ENCODE measurements at places on chromosomes 1 and 21. TPM values are rescaled to one million over a fixed set of nuclear protein-coding genes. Genes with fewer than 3 reads are reported as not detected.

- H3K4me3 ChIP-seq: no peak overlapping the region
- no peak for DNase-seq
- H3K4me1 ChIP-seq: no peaks in the 10 kb centered on the region
- H3K36me3 ChIP-seq: no peaks in the 10 kb centered on the region
- no peaks in the 10 kb centered on the region for H3K27me3 ChIP-seq
Observed at GRCh38 chr1:203556047-203556851, 62.3 kb downstream of the OPTC start.

- no peak overlapping the region for H3K4me3 ChIP-seq
- no peak for DNase-seq
- no peaks in the 10 kb centered on the region for H3K27me3 ChIP-seq
- H3K36me3 ChIP-seq: no peaks in the 10 kb centered on the region
- H3K4me1 ChIP-seq: no peaks in the 10 kb centered on the region
Observed at GRCh38 chr1:111223126-111223685, 4.3 kb upstream of the CHI3L2 start.

DNA sequence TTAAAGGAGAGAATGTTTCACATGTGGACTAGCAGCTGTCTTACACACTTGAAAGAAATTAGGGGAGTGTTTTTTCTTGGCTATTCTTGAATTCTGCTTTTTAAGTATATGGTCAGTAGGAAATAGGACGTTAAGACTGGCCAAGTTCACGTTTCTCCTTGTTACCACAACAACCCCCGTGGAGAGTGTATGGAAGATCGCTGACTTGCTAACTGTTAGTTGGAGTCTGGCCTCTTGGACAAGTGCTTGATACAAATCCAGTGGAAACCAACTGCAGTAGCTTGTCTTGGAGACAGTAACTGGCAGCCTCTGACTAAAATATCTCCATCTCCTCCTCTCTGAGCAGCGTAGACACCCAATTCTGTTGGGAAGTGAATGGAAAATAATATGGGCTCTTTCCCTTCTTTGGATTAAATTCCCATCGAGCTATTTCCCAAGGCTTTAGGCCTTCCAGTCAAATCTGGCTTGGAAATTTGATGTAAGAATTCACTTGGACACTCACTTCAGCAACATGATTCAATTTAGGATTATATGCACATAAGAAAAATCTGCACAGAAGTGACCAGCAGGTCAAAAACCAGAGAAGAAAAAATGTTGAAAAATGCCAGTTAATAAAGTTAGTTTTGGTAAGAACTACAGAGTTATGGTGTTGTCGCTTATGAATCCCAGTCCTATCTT is 3.6 kb upstream of the NFIA start:
- no peak for DNase-seq
- no peaks in the 10 kb centered on the region for H3K36me3 ChIP-seq
- H3K4me1 ChIP-seq: peaks cover 12% of the 10 kb centered on the region
- H3K27ac ChIP-seq: peak overlapping the region; percentile 97
- H3K4me3 ChIP-seq: peak overlapping the region; percentile 51
- no peaks in the 10 kb centered on the region for H3K27me3 ChIP-seq

GRCh38 chr1:19495799-19496526 is 10.6 kb upstream of the CAPZB start:
- H3K27ac ChIP-seq: peak overlapping the region; percentile 7
- H3K4me1 ChIP-seq: no peaks in the 10 kb centered on the region
- no peak overlapping the region for H3K4me3 ChIP-seq

- H3K27me3 ChIP-seq: no peaks in the 10 kb centered on the region
- H3K27ac ChIP-seq: no peak overlapping the region
- no peaks in the 10 kb centered on the region for H3K4me1 ChIP-seq
- no peaks in the 10 kb centered on the region for H3K36me3 ChIP-seq
- DNase-seq: no peak
Observed at GRCh38 chr1:107740579-107740978, 224.4 kb downstream of the VAV3 start.

GRCh38 chr21:38436341-38436740 is 61.9 kb downstream of the ERG start:
- no peaks in the 10 kb centered on the region for H3K36me3 ChIP-seq
- H3K27ac ChIP-seq: no peak overlapping the region
- H3K4me1 ChIP-seq: no peaks in the 10 kb centered on the region
- DNase-seq: no peak
- H3K4me3 ChIP-seq: no peak overlapping the region

DNA sequence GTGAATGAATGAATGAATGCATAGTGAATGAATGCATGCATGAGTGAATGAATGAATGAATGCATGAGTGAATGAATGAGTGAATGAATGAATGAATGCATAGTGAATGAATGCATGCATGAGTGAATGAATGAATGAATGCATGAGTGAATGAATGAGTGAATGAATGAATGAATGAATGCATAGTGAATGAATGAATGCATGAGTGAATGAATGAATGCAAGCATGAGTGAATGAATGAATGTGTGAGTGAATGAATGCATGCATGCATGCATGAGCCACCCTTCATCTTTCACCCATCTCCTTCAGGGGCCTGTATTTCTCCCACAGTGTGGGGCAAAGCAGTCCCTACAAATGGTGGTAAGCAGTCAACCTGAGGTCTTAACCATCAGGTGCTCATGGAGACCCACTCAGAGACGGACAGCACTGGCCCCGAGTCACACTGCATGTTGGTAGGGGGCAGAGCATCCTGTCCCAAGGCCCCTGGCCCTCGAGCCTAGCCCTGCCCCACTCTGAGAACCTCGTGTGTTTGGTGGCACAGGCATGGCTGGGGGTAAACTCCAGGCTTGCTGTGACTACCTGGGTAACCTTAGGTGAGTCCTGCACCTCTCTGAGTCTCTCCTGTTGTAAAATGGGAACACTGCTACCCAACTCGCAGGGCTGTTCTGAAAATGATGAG is 28.0 kb upstream of the PAX7 start:
- DNase-seq: no peak
- H3K4me3 ChIP-seq: no peak overlapping the region
- H3K36me3 ChIP-seq: no peaks in the 10 kb centered on the region
- H3K27ac ChIP-seq: no peak overlapping the region
- H3K4me1 ChIP-seq: peaks cover 3% of the 10 kb centered on the region

DNA sequence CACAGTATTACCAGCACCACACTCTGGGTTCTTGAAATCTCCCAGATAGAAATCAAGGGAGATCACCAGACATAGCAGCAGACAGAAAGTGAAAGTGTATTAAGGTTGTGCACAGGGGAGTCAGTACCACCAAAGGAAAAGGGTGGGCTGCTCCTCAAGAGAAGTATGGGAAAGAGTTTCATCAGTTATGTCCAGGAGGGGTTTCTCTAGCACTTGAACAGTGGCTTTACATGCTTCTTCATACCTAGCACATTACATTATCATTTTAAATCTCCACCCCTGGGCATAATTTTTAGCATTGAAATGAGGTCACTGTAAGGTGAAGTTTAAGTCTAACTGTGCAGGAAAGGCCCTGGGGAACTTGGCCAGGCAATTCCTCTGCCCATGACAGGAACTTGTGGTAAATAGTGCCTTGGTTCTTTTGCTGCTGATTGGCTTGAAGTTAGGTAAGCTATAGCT is 601.0 kb downstream of the NUF2 start:
- no peaks in the 10 kb centered on the region for H3K36me3 ChIP-seq
- H3K4me1 ChIP-seq: no peaks in the 10 kb centered on the region
- H3K27ac ChIP-seq: no peak overlapping the region
- DNase-seq: no peak
- no peaks in the 10 kb centered on the region for H3K27me3 ChIP-seq
- no peak overlapping the region for H3K4me3 ChIP-seq

- no peaks in the 10 kb centered on the region for H3K36me3 ChIP-seq
- DNase-seq: peak; percentile 14
- no peak overlapping the region for H3K4me3 ChIP-seq
- H3K4me1 ChIP-seq: no peaks in the 10 kb centered on the region
Observed at GRCh38 chr1:92066321-92066720, 8.9 kb downstream of the SETSIP start.

- H3K36me3 ChIP-seq: no peaks in the 10 kb centered on the region
- no peak overlapping the region for H3K4me3 ChIP-seq
- no peak for DNase-seq
- no peaks in the 10 kb centered on the region for H3K27me3 ChIP-seq
- H3K27ac ChIP-seq: no peak overlapping the region
Observed at GRCh38 chr21:29674343-29674742, 265.5 kb downstream of the GRIK1 start.

DNA sequence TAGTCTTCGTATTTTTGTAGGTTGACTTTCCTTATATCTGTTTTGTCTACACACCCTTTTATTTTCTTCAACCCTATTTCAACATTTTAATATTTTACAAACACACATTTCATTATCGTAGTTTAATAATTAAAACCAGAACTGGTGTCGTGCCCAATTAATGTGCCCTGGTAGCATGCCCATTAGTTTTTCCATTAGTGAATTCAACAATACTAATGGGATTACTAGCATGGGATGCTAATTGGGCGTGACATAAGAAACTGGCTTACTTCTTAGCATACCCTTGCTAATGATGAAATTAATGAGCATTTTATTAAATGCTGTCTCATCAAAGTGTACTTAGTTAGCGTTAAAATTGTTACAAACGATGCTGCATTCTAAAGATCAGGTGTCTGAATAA is 332.7 kb downstream of the USH2A start:
- H3K36me3 ChIP-seq: no peaks in the 10 kb centered on the region
- no peak for DNase-seq
- H3K27ac ChIP-seq: no peak overlapping the region
- H3K27me3 ChIP-seq: no peaks in the 10 kb centered on the region

DNA sequence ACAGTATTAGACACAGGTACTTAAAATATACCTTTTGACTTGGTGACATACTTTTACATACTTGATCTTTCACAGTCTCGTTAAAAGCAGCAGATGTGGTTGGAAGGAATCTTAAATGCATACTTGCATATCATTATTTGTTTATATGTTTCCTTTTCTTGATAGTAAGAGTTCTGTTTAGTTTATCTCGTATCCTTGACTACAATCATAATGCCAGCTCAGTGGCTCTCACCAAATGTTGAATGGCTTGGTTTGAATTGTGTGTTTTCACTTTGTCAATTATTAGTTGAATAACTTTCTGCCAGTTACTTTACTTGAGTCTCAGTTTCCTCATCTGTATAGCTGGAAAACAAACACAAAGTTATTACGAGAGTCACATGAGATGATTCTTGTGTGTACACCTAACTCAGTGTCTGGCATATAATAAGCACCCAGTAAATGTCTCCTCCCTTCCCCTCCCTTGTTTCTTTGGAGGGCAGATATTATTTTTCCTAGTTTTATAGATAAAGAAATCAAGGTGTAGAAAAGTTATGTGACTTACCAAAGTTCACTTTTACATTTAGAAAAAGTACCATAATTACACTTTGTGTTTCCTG is 131.6 kb upstream of the IVNS1ABP start:
- no peaks in the 10 kb centered on the region for H3K36me3 ChIP-seq
- H3K4me3 ChIP-seq: no peak overlapping the region
- no peak overlapping the region for H3K27ac ChIP-seq
- no peak for DNase-seq
- H3K4me1 ChIP-seq: no peaks in the 10 kb centered on the region

DNA sequence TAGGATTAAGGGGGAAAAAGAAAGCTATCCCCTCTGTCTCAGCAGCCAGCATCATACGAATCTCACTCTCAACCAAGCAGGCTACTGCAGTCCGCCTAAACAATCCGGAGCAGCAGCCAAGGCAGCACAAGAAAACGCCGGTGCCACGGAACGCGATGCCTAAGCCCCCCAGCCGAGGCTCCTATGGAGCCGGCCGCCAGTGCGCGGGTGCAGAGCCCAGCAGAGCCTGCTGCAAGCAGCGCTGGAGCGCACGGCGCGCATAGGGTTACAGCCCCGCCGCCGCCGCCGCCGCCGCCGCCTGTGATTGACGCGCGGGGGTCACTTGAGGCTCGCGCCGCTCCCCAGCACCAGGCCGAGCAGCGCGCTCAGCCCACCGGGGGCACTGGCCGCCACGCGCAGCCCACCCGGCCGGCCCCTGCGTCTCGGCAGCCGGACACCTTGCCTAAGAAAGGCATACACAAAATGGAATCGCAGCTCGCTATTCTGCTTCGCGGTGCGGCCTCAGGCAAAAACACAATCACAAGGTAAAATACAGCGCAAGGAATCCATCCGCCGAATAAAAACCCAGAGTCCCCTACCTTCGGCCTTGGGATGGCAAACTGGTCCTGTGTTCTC is 780 bp downstream of the HIVEP3 start:
- peak overlapping the region; percentile 69 for H3K4me3 ChIP-seq
- no peaks in the 10 kb centered on the region for H3K27me3 ChIP-seq
- H3K27ac ChIP-seq: peak overlapping the region; percentile 62
- no peaks in the 10 kb centered on the region for H3K36me3 ChIP-seq

- H3K27me3 ChIP-seq: no peaks in the 10 kb centered on the region
- H3K4me1 ChIP-seq: no peaks in the 10 kb centered on the region
- no peak overlapping the region for H3K4me3 ChIP-seq
- DNase-seq: no peak
Observed at GRCh38 chr1:241186716-241187115, 170.3 kb downstream of the RGS7 start.

DNA sequence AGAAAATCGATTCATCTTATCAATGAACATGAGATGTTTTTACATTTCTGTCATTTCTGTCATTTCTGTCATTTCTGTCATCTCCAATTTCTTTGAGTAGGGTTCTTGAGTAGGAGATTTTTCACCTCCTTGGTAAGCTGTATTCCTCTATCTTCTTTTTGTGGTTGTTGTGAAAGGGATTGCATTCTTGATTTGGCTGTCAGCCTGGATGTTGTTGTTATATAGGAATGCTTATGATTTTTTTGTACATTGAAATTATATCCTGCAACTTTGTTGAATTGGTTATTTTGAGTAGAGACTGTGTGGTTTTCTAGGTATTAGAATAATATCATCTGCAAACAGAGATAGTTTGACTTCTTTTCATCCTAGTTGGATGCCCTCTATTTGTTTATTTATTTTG is 1233.7 kb downstream of the PLA2G4A start:
- no peak overlapping the region for H3K27ac ChIP-seq
- no peak for DNase-seq
- no peak overlapping the region for H3K4me3 ChIP-seq
- no peaks in the 10 kb centered on the region for H3K4me1 ChIP-seq

DNA sequence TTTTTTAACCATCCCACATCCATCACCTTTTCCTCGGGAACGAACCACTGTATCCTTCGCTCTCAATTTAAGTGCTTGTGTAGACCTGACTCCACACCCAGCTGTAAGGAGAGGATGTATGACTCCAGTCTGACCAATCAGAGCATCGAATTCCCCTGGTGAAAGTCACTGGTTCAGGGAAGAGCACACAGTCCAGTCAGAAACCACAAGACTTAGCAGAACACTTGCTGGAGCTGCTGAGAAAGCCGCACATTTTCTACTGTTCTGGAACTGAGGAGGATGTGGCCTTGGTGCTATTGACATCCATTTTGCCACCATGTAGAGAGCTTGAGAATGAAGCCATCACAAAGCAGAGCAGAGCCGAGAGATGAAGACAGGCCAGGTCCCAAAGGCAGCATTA is 59.9 kb upstream of the CNN3 start:
- H3K36me3 ChIP-seq: no peaks in the 10 kb centered on the region
- no peak overlapping the region for H3K27ac ChIP-seq
- no peaks in the 10 kb centered on the region for H3K27me3 ChIP-seq
- no peaks in the 10 kb centered on the region for H3K4me1 ChIP-seq
- no peak overlapping the region for H3K4me3 ChIP-seq

Gene KIRREL1
- 18.6 TPM for total RNA-seq

Gene KRTAP13-2
- total RNA-seq: not detected

Gene FHAD1
- 6.5 TPM for total RNA-seq

Gene LCE3B
- total RNA-seq: not detected
